Right kidney (tissue), 9 donors: ENCODE measurements at places on chromosomes 12 and 14.
A peak's percentile ranks its signal among the peaks of the same experiment; 100 is the strongest.

GRCh38 chr14:94164685-94165431 is 9.3 kb upstream of the PPP4R4 start:
- no peak for DNase-seq

DNA sequence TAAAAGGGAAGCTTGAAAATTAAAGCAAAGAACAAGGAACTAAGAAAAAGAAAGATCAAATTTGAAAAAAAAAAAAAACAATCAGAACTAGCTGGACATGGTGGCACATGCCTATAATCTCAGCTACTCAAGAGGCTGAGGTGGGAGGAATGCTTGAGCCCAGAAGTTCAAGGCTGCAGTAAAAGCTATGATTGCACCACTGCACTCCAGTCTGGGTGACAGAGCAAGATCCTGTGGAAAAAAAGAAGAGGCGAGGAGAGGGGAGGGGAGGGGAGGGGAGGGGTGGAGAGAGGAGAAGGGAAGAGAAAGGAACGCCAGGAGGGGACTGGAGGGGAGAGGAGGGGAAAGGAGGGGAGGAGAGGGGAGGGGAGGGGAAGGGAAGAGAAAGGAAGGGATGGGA is 43.0 kb downstream of the EEA1 start:
- no peak for DNase-seq

DNA sequence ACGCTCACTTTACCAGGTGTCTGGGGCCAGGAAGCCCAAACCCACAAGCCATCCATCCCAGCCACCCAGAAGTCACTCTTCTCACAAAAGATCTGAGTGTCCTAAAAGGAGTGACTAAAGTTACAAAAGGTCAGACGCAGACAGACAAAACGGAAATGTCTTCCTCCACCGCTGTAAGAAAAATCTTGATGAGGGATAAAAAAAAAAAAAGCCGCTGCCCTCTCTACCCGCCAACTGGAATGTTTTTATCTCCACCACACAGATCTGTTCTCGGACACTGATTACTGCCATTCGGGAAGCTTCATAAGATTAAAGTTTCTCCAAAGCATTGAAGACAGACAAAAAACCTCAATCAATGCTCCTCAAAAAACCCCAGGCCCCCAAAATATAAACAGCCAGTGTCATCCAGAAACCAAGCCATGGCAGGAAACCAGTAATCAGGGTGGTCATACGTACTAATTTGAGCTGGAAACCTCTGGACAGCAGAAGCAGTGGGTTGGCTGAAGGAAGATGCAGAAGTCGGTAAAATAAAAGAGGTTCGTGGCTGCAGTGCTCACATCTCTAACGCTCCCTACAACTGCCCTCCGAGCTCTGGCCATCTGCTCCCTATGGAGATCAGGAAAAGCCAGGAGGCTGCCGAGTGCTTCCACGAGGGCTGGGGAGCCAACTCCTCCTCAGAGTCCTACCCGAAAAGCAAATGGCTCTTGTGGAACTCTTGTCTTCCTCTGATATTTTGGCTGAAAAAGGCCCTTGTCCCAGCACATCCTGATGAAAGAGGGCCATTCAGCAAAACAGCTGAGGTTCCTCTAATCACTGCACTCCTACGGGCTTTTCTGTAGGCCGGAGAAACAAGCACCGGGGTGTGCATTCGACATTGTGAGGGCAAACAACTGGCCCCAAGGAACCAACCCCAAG is 30.3 kb downstream of the SSH1 start:
- no peak for DNase-seq

GRCh38 chr14:64736271-64737169 is 32.3 kb downstream of the PLEKHG3 start:
- DNase-seq, result peak; percentile 55

DNA sequence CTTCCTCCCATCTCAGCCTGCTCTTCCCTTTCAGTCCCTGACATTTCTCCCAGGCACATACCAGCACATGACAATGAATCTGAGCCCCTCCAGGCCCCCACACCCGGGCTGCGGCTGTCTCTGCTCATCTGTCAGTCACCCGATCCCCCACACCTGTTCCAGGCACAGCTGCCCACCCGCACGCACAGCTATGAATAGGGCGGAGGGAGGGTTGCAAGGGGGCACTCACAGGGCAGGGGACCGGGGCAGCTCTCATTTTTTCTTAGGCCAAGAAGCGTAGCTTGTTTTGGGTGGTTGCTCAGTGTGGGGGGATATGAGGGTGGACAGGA is 43.7 kb upstream of the TSPAN9 start:
- no peak for DNase-seq

DNA sequence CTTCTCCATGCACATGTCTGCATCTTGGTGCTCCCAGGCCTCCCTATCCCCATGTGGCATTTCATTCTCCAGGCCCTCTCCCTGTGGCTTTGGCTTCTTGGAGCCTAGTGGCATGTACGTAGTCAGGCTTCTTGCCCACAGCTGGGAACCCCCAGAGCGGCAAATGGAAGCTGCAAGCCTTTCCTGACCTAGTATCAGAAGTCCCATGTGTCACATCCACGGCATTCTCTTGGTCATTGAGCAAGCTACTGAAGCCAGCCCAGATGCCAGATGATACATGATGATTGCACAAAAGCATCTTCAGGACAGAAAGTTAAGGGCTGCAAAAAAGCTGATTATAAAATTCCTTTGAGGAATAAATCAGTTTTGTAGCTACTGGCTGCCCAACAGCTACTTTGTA is 154.9 kb downstream of the PELI2 start:
- DNase-seq, result no peak

DNA sequence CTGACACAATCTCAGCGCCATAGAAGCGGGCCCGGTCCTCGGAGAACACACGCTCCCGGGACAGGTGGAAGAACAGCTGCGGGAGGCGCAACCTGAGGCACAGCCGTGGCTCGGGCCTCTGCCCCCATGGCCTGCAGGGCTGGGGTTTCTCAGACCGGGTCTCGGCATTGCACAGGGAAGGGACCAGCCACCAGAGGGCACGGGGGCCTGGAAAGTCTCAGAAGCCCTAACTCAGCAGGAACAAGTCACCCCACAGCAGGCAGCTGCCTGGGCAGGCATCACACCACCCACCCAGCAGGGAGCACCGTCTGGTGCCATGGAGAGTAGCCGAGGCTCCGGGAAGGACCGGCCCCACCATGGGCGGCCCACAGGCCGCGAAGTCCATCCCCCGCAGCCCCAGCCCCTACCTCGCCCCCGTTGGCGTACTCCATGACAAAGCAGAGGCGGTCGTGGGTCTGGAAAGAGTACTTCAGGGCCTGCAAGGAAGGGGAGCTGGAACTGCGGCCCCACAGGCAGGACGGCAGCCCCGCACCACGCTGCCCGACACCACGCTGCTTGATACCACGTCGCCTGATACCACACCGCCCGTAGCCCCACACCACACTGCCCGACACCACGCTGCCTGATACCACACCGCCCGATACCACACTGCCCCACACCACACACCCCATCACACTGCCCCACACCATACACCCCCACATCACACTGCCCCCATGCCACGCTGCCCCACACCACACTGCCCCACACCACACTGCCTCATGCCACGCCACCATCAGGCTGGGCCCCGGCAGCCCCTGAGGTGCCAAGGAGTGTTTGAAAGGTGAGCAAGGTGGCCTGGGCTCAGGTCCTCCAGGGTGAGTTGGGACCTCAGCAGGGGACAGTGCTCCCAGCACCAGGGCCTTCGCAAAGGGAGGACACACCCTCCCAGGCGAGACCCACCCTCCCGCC is 20.8 kb downstream of the SIVA1 start:
- no peak for DNase-seq

DNA sequence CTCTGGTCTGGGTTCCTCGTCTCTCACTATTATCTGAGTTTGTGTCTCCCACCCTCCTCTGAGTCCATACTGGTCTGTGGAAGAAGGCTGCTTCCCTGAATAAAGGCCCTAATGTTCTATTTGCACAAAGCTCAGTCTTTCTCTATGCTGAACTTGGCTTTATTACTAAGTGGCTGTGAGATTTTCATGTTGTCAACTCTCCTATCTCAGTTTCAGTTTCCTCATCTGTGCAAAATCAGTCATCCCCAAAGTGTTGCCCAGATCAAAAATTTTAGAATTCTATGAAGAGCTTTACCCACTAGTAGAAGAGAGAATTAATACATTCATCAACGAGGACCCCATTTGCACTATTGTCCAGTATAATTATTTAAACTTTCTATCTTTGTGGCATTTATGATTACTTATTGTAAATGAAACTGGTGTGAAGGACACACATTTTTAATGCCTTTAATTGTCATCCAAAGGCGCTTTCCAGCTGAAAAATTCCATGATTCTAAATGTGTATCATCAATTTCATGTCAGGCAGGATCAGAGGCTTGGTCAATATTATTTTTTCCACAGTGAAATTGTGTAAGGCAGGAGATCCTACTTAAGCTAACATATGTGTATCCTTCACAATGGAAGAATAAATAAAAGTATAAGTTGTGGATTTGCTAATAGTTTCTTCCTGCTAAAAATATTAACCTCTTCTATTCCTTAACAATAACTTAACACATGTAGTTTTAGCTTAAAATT is 79.1 kb upstream of the EEA1 start:
- DNase-seq, result no peak

DNA sequence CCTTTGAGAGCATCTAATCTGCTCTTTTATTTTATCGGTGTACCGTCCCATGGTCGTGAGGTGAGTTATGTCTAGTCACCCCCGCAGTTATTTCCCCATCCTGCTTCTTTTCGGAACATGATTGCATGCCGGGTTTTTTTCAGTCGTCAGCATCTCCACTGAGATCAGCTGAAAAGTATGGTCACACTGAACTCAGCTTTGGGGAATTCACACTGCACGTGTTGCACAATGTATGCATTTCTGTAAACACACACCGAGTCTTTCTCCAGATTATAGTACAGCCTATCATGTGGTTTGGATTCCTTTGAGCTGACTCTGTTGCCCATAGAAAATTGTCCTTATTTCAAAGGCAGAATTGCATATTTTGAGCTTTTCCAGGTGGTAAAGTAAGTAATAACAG is 24.6 kb downstream of the PLXNC1 start:
- DNase-seq, result no peak

GRCh38 chr12:127688906-127689428 is 578.0 kb upstream of the TMEM132C start:
- no peak for DNase-seq

DNA sequence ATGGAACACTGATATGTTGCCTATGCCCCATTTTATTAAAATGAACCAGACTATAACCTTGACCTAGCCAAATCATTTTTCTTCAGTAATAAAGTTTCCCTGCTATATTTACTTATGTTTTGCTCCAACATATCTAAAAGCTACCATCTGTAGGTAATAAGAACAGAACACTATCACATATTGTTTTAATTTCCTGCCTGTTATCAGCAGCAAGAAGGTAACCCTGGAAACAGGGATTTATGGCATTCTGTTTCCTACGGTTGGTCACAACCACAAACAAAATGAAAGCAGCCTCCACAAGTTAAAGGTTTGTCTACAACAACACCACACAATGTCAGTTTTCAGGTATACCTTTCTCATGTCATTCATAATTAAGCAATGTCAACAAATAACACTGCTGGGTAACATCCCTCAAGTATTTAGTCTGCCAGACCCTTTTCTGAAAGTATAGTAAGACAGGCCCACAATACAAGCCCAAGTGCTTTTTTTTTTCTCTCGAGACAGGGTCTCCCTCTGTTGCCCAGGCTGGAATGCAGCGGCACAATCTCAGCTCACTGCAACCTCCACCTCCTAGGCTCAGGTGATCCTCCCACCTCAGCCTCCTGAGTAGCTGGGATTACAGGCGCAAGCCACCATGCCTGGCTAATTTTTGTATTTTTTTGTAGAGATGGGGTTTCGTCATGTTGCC is 25.5 kb downstream of the GCH1 start:
- no peak for DNase-seq

GRCh38 chr14:34322940-34323418 is 139.1 kb downstream of the SPTSSA start:
- DNase-seq, result no peak

DNA sequence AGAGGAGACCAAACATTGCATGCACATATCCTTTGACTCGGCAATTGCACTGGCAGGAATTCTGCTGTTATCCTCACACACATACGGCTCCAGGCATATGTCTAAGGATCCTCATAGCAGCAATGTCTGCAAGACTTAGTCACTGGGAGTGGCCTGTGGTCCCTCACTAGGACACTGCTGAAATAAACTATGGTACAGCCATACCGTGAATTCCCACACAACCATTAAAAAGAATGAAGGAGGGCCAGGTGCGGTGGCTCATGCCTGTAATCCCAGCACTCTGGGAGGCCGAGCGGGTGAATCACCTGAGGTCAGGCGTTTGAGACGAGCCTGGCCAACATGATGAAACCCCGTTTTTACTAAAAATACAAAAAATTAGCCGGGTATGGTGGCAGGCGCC is 105.1 kb downstream of the ZFP36L1 start:
- no peak for DNase-seq

DNA sequence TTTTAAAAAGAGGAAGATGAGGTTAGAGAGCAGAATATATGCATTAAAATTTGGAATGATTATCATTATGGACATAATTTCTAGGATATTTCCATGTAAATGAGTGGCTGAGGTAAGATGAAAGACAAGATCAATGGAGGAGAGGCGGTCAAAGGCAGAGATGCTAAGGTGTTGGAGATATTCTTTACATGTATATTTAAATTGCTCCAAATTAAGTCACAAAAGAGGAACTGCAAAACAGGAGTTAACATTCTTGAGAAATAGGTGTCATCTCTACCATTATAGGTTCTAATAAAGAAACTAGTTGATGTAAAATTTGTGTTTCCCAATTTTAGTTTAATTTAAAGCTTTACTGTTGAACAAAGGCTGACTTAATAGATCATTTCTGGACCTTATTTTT is 268.5 kb upstream of the PPFIA2 start:
- no peak for DNase-seq

- no peak for DNase-seq
Observed at GRCh38 chr12:4734625-4735340, 14.6 kb downstream of the GALNT8 start.

- no peak for DNase-seq
Observed at GRCh38 chr12:88645816-88646215, 65.5 kb upstream of the KITLG start.

DNA sequence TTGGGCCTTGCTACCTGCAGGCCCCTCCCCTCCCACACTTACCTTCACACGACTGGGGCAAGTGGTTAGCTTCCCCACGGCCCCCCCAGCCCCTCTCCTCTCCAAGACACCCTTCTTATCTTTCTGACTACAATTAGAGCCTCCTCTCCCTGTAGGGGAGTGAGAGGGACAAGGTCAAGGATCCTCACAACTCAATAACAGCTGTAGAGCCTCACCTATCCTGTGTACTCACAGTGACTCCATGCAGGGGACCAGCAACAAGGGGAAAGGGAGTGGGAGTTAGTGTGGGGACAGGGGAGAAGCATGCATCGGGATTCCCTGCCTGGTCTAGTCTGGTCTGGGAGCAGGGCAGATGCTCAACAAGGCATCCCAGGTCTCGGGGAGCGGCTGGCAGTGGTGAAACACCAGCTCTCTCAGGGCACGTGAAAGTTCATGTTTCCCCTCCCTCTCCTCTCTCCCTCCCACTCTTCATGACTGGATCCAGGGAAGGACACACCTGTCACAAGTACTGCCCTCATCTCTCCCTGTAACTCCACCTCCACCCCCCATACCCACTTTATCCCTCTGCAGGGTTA is 45.3 kb downstream of the SMUG1 start:
- DNase-seq, result no peak
